CD4-positive, alpha-beta memory T cell (primary cell): ENCODE measurements at places on chromosomes 5 and 9. TPM values are rescaled to one million over a fixed set of nuclear protein-coding genes. Genes with fewer than 3 reads are reported as not detected.

Gene BTNL8
- total RNA-seq, result not detected

Gene NTMT1
- 45.0 TPM for total RNA-seq

Gene LRRC70
- 0.83 TPM for total RNA-seq

Gene GAS1
- 0.79 TPM for total RNA-seq

Gene CSF2
- not detected for total RNA-seq

Gene HIGD2A
- 83.4 TPM for total RNA-seq

Gene CAST
- total RNA-seq, result 196 TPM

Gene ADAMTSL1
- not detected for total RNA-seq

Gene TAF1L
- 0.12 TPM for total RNA-seq

Gene ERBIN
- 98.7 TPM for total RNA-seq

Gene C7
- not detected for total RNA-seq

Gene CDHR2
- total RNA-seq, result 2.9 TPM

Gene VCAN
- 0.09 TPM for total RNA-seq

Gene TXNDC8
- not detected for total RNA-seq

Gene SLC6A7
- not detected for total RNA-seq

Gene NRG2
- total RNA-seq, result 0.11 TPM

Gene LHX2
- not detected for total RNA-seq

Gene PTPRD
- total RNA-seq, result not detected

Gene SLC6A3
- not detected for total RNA-seq

Gene RGS14
- 167 TPM for total RNA-seq

Gene TRPM6
- not detected for total RNA-seq

Gene SPATA6L
- 3.4 TPM for total RNA-seq

Gene OMD
- not detected for total RNA-seq

Gene OTP
- not detected for total RNA-seq

Gene IFNK
- total RNA-seq, result not detected

Gene PCDHA9
- not detected for total RNA-seq

Gene EQTN
- not detected for total RNA-seq

Gene PDGFRB
- not detected for total RNA-seq

Gene PPP1R2B
- 0.17 TPM for total RNA-seq

Gene PRRT1B
- not detected for total RNA-seq

Gene MSANTD3
- total RNA-seq, result 14.8 TPM

Gene TMEM174
- total RNA-seq, result not detected

Gene MAML1
- 56.5 TPM for total RNA-seq

Gene SLC46A2
- total RNA-seq, result not detected

Gene CERCAM
- total RNA-seq, result 0.29 TPM

Gene GLDC
- total RNA-seq, result not detected

Gene TNFSF8
- total RNA-seq, result 44.2 TPM

Gene DOK3
- 3.7 TPM for total RNA-seq

Gene GGTA1
- total RNA-seq, result not detected

Gene UBLCP1
- 33.4 TPM for total RNA-seq

Gene BARHL1
- total RNA-seq, result not detected

Gene PPIC
- not detected for total RNA-seq

Gene FGD3
- total RNA-seq, result 272 TPM

Gene SPATA31E1
- total RNA-seq, result not detected

Gene OCLN
- total RNA-seq, result 6.0 TPM

Gene INSL6
- not detected for total RNA-seq

Gene STPG3
- total RNA-seq, result not detected

Gene CAMLG
- 26.7 TPM for total RNA-seq

Gene GPR150
- total RNA-seq, result 1.5 TPM

Gene IL3
- not detected for total RNA-seq

Gene ANKRD31
- total RNA-seq, result 0.86 TPM

Gene SHISAL2B
- total RNA-seq, result not detected
